Activated CD4-positive, alpha-beta T cell treated with anti-CD3 and anti-CD28 coated beads for 1 hour (primary cell): ENCODE measurements at places on chromosomes 13 and 19.
A peak's percentile ranks its signal among the peaks of the same experiment; 100 is the strongest.

GRCh38 chr13:58963321-58963720 lies 1200.4 kb downstream of the DIAPH3 start:
- no peak for DNase-seq

DNA sequence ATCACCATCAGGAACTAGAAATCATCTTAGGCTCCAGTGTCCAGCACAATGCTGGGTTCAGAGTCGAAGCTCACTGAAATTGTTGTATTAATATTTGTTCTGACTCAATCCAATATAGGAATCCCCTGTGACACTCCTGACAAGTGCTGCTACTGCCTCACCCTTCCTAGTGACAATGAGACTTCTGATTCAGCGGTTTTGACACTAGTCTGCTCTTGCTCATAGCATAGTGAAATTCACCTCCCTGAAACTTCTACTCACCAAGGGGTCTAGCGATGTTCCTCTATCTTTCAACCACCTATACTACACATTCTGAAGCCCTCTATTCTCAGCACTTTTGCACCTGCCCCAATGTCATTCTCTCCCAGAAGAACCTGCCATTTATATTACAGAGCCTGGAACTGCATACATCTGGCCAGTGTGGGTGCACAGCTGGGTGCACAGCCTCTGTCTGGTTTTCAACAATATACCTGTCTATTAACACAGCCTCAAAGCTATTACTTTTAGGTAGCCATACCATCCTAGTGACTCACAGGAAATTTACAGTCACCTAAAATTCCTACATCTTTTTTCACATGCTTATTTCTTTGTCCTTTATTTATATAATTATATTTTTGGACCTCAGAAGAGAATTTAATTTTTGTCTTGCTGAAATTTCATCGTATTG lies 88.3 kb downstream of the DOCK9 start:
- DNase-seq = no peak

DNA sequence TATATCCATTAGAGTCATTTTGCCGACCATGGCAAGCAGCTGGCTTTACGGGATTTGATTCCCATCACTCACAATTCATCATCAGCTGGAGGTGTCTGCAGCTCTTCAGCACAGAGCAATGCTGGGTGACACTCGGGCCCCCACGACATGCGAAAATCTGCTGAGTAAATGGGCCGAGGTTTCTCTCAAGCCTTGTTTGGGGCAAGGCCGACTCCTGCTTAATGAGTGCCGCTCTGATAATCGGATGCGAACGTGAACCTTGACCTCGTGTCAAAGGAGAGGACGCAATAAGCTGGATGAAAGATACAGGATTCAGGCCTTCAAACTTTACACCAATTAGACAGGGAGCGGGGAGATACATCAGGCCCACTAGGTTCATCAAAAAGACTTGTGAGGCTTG lies 65.2 kb downstream of the GGACT start:
- DNase-seq = no peak

DNA sequence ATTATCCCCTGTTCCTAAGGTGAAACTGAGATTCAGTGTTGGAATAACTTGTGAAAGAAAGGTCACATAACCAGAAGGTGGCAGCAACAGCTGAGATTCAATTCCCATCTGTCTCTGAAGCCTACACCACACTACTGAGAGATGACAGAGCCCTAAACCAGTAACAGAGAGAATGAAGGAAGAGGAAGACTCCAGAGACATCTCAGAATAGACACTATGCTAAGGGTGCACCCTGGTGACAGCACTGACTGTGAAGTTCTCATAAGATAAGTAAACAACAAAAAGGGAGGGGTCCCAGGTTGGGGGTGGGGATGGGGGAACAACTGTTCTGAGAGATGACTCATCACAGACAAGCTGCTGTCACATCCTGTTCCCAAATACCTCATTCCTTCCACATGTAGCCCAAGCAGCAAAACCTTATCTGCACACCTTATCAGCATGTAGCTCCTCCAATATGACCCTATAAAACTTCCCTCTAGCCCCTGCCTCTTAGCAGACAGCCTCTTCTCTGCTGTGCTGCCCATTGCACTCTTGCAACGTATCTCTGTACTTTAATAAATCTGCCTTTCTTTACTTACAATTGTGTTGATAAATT lies 46.5 kb downstream of the UTP14C start:
- DNase-seq = no peak

- no peak for DNase-seq
Measured at GRCh38 chr19:41599175-41599966, 23.4 kb downstream of the CEACAM21 start.

DNA sequence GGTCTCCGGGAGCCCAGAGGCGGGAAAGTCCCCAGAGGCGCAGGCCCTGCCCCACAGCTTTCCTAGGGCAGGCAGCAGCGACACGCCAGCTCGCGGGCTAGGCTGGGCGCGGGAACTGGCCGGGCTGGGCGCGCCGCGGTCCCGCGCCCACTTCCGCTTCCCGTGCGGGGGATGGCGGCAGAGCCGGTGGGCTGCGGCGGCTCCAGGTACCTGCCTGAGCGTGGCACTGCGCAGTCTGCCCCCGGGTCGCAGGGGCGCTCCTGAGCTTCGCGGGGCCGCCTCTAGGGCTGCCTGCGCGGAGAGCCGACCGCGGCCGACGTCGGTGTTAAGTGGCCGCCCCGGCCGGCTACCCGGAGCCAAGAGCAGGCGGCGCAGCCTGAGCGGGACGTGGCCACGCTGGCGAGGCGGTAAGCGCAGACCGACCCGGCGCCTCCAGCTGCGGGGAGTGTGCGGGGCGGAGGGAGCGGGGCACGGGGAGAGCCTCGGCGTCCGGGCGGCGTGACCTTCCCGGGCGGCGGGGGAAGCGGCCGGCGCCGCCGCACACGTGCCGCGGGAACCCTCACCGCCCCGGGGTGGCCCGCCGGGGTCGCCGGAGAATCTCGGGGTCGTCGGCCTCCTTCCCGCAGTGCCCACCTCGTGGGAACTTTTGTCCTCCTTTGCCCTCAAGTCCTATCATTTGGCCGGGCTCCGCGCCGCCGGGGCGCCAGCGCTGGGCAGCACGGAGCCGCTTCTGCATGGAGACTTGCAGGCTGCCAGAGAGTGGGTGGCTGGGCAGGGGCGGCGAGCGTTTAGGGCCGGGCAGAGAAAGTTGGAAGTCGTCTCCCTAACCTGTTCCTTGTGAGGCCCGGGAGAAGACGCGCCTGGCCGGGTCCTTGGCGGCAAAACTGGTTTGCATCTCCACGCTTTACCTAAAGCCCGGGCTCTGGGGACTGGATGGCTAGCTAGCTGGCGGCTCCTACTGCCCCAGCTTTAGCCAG lies 31.4 kb upstream of the MPHOSPH8 start:
- DNase-seq = peak; percentile 9
